ENCODE measurements at places on chromosomes 12 and 14. TPM values are rescaled to one million over a fixed set of nuclear protein-coding genes. Genes with fewer than 3 reads are reported as not detected.
A peak's percentile ranks its signal among the peaks of the same experiment; 100 is the strongest.

GRCh38 chr12:100020370-100020769 lies 35.6 kb upstream of the ANKS1B start:
- no peak for DNase-seq

GRCh38 chr14:77026930-77027537 lies 1.5 kb downstream of the IRF2BPL start:
- DNase-seq: peak; percentile 42

DNA sequence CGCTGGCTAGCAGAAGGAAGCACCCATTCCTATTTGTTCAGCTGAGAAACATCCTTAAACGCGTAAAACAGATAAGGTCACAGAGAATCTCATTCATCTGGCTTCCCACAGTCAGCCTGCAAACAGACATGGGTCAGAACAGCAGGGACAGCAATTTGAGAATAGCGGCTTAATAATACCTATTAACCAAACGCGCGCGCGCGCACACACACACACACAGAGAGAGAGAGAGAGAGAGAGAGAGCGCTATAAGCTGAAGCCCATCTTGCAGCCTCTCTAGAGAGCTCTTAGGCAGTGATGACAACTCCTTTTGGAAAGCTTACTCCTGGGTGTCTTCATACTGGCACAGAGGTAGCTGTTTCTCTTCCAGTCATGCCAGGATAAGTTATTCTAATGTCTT lies 26.4 kb downstream of the TMEM132D start:
- DNase-seq: no peak

DNA sequence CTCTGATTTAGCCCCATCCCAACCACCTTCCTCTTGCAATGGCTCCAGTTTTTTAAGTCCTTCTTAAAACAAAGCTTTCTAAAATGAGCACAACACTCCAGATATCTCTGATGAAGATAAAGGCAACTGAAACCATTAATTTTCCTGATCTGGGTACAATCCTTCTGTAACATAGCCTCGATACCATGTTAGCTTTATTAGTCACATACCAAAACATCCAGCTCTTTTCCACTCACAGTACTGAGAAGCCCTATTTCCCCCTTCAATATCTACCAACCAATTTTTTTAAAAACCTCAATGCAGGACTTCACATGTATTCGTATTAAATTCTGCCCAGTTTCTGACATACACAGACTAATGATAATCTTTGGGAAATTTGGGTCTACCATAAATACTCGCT lies 105.9 kb downstream of the MED13L start:
- DNase-seq: no peak

- no peak for DNase-seq
Measured at GRCh38 chr12:52070185-52070925, 577 bp downstream of the ATG101 start.

- peak; percentile 12 for DNase-seq
Measured at GRCh38 chr12:46303039-46303666, 34.3 kb upstream of the SLC38A1 start.

DNA sequence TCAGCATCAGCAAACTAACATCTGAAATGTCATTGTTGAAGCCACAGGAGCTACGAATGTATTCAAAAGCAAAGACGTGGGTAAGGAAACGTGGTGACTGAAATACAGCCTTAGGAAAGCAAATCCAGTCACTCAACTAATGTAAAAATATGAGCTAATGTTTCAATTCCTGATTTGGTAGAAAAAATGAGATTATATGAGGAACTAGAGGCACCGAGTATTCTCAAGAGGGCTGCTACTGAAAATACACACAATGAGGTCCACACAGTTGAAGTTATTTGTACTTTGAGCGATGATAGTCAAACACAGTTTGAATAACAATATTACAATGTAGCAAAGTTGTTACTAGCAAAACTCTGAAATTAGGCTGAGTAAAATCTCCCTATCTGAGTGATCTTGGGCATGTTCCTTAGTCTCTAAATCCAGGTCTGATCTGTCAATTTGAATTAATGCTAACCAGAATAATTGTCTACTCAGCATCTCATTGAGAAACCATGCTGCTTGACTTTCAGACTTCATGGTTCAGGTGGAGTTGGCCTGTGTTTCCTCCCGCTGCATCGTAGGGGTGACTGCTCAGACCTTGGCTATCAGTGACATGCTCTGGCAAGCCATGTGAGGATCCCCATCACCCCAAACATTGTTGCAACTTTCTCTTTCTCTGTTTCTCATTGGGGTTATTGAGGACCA lies 467.1 kb upstream of the SOX5 start:
- DNase-seq: no peak

DNA sequence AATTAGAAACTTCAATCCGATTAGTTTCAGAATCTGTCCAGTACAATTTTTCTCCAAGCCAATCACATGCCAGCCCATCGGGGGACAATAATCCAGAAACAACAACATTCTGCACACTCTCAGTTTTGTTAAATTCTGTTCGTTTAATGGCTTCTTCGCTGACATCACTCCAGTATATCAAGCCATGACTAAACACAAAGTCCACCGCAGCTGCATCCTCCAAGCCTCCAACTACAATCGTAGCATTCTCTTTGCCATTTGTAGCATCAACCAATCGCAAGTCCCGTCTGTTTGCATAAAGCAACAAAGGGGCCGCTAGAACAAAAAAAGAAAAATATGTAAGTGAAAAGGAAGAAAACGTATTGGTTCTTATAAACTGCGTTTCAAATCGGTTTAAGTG lies 22.5 kb downstream of the LRP6 start:
- DNase-seq: no peak

DNA sequence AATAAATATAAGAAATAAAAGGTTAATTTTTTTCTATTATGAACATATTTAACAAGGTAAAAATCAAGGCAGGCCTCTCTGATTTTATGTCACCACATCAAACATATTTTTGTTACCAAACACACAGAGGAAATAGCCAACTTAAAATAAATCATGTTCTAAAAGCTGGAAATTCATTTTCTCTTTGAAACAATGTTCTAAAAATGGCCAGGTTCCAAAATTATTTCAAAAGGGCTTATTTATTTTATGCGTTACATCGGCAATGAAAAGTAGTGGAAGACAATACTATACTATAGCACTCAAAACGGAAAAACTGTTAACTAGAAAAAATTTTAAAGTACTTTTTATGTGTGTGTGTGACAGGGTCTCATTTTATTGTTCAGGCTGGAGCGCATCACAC lies 24.0 kb upstream of the RASSF8 start:
- DNase-seq: no peak

- no peak for DNase-seq
Measured at GRCh38 chr14:37464192-37464858, 130.7 kb downstream of the FOXA1 start.

DNA sequence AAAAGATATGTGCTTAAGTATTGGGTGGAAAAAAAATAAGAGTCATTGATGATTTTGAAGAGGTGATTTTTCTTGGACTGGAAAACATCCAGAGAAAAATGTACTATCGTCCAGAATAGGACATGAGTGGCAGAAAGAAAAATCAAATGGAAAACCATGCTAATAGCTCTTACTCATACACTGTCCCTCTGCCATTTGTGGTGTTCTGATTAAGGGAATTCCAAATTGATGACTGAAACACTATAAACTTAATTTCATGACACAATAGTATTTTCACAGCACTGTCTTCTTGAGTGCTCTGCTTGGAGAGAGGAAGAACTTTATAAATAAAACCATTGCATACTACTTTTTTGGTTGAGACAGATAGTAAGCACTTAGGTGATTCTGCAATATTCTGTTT lies 72.4 kb downstream of the USP15 start:
- no peak for DNase-seq

DNA sequence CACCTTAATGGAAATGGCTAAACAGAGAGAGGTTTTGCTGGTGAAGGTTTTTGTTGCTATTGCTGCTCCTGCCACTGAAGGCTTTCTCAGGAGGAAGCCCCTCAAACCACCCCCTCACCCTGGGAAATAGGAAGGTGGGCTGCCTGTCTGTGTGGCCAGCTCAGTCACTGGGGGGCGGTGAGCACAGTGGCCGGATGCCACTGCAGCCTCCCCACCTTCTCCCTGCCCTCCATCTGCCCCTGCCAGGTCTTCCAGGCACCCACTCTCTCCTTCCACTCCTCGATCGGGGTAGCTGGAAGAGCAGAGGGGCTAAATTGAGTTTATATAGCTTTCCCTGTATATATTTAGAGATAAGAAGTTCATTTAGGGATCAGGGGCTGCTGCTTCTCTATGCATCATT lies 80.8 kb downstream of the PAPOLA start:
- no peak for DNase-seq

- DNase-seq: no peak
Measured at GRCh38 chr12:118922405-118922804, 58.9 kb upstream of the SRRM4 start.

GRCh38 chr12:113634474-113634873 lies 162.8 kb upstream of the LHX5 start:
- no peak for DNase-seq

The LDHB gene
- 1,305 TPM for total RNA-seq

The PLEKHH1 gene
- 1.8 TPM for total RNA-seq
